ENCODE measurements at places on chromosomes 13 and 19.

GRCh38 chr19:7908078-7908699 lies 4.5 kb downstream of the MAP2K7 start:
- no peak for DNase-seq

- peak; percentile 10 for DNase-seq
Measured at GRCh38 chr19:10769533-10770491, 51.9 kb downstream of the DNM2 start.

GRCh38 chr19:56123266-56123891 lies 2.3 kb upstream of the ZNF787 start:
- DNase-seq, result no peak

GRCh38 chr13:111474136-111475002 lies 153.9 kb downstream of the TEX29 start:
- no peak for DNase-seq

GRCh38 chr19:45166723-45167252 lies 6.0 kb upstream of the NKPD1 start:
- no peak for DNase-seq

Measured in cerebellar nuclear complex (tissue), 1 donor.